ENCODE measurements at places on chromosomes 2 and 18.

GRCh38 chr2:223196331-223196730 is 144.3 kb downstream of the KCNE4 start:
- DNase-seq = no peak

DNA sequence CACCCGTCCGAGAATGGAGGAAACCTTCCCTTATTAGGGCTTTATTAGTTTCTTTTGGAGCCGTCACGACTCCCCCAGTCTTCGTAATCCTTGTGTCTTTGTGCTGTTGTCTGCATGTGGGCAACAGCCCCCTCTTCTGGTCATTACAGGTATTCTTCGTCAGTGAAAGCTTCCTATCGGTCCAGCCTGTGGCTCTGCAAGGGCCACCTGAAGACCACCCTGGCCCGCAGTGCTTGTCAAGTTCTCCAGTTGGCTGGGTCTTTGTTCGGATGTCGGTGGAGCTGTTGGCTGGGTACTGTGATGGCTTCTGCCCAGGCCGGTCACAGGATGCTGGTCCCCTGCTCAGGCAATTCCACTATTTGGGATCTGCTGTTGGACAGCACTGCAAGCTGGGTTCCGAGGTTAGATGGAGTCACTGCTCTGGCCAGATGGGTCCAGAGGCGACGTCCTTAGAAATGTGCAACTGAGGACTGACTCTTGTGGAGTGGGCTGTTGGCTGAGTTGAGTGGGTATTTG is 19.2 kb downstream of the E2F6 start:
- DNase-seq = peak; percentile 14

- DNase-seq = no peak
These were observed 2.1 kb downstream of the PFN4 start for GRCh38 chr2:24121066-24121465.

DNA sequence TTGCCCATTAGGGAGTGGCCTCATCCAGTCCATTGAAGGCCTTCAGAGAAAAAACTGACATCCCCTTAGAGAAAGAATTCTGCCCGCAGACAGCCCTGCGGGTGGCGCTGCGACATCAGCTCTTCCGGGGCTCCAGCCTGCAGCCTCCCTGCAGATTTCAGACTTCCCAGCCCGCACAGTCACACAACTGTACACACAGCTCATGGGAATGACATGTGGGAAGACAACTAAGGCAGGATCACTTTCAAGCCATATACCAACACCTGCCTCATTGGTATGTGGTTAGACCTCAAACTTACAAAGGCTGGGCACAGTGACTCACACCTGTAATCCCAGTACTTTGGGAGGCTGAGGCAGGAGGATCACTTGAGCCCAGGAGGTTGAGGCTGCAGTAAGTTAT is 24.8 kb upstream of the TUBB6 start:
- DNase-seq = no peak

- no peak for DNase-seq
These were observed 141.4 kb upstream of the SERTAD2 start for GRCh38 chr2:64795024-64795592.

DNA sequence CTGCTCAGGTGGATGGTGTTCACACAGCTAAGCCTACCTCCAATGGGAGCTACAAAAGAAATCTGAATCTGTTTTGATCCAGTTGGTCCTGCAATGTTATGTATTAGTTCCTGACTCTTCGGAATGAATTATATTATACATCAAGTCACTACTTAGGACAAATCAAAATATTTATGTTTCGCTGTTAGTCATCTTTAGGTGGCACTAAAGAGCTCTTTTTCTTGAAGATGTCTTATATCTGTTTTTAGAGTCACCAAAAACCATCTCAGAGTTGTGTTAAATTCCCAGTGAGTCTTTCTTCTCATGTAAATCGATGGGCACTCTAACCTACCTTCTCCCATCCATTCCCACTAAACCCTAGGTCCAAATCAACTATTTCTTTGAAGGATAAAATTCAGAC is 2.2 kb downstream of the DNER start:
- DNase-seq = no peak

GRCh38 chr2:128237081-128237534 is 81.6 kb downstream of the HS6ST1 start:
- DNase-seq = no peak

DNA sequence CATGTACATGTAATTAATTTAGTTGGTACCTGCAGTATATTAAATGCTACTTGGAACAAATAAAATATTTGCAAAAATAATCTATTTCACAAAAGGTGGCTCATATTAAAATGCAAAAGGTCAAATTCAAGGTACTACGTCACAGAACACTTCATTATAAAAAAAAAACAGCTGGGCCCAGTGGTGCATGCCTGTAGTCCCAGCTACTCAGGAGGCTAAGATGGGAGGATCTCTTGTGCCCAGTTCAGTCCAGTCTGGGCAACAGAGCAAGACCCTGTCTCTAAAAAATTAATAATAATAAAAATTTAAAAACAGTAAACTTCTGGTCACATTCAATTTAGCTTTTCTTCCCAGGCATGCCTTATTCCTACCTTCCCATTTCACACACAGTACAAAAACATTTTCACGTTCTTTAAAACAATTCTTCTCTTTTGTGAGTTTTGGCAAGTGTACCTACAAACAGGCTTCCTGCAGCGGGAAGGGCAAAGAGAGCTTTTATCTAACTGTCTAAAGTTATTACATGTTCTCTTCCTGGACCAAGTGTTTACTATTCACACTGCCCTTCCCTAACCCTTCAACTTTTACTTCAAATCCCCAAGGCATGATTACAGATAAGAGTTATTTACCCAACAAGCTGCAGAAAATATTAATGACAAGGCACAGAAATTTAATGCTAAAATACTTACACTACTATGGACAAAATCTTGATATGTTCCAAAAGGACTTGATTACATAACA is 10.7 kb downstream of the BAZ2B start:
- no peak for DNase-seq

GRCh38 chr2:225600865-225601264 is 201.4 kb downstream of the NYAP2 start:
- DNase-seq = no peak

GRCh38 chr2:184890311-184890710 is 292.0 kb downstream of the ZNF804A start:
- no peak for DNase-seq

DNA sequence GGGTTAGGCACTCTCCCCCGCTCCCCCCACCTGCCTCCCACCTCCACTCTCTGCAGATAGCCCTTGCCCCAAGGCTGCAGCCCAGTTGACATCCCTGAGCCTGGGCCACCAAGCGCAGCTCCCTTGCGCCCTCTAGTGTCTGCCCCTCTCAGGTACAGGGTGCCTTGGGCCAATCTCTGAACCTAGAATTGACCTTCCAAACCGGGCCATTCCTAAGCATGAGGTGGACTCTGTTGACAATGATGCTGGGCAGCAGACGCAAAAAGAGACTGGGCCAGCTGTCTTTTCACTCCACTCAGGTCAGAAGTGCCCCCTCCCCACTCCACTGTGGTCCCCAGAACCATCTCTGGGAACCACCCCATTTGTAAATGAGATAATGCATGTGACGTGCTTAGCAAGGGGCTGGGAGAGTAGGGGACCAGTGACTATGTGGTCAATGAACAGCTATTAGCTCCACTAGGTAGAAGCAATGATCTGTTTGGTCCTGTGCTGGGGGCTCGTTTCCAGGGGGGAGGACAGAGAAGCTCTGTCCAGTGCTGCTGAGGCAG is 43.3 kb upstream of the PLB1 start:
- DNase-seq = peak; percentile 70

DNA sequence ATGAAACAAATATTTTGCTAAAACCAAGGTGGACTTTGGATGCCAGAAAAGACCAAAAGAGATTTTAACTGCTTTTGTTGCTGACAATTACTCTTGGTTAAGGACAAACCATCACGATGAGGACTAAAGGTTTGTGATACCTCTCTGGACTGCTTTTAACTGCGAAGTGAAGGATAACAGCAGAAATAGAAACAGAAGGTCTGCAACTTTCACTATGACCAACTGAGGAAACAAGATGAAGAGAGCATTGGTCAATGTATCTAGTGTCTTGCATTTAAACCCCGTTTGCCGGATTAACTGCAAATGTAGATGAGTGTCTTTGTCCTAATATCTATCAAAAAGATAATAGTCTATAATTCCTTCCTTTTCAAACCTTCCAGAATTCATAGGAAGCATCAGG is 541.7 kb downstream of the ERBB4 start:
- DNase-seq = no peak

GRCh38 chr2:40723194-40723593 is 271.3 kb upstream of the SLC8A1 start:
- no peak for DNase-seq

GRCh38 chr2:207166349-207167098 is 776 bp upstream of the KLF7 start:
- peak; percentile 39 for DNase-seq

DNA sequence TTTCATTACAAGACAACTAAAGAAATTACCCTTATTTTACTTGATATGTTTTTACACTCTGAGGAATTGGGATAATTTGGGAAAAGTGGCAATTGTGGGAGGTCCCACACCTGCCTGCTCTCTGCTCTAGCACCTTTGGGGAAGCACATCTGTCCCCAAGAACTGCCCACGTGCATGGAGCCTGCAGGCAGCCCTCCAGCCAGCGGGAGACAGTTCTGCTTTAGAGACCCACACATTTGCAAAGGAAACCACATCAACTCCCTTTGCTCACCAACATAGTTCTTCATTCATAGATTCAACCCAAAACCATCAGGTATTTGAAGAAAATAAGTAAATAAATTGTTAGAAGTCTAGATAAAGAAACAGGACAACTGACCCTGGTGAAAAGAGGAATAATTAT is 239.9 kb upstream of the ID2 start:
- DNase-seq = no peak

DNA sequence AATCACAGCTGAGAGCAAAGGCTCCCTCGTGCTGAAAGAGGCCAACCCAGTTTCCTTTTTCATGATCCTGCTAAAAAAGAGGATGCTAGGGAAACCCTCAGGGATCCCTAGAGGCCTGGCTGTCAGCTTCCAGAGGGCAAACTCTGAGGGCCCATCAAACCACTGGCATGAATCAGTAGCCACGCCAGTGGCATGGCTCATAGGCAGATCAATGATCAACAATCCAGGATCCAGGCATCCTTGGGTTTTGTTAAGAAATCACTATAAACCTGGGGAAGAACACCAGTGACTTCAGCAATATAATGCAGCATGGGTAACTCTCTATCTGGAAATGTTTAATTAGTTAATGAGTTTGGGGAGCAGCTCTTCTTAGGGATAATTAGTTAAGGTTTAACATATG is 286.5 kb downstream of the C1D start:
- no peak for DNase-seq

DNA sequence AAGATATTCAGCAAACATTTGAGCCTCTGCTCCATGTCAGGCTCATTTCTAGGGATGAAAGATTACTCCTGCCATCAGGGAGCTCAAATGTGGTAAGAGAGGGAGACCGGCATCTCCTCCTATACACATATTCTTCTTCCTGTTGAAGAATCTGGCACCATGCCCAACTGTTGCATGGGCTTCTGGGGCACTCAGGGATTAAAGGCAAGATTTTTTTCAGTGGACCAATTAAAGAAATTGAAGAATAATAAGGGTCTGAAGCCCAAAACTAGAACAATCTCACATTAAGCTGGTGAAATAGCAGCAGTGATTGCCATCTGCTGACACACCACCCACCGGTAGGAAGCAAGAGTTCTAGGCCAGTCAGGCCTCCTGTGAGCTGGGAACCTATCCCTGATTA is 145.4 kb upstream of the LYPD6 start:
- DNase-seq = no peak

DNA sequence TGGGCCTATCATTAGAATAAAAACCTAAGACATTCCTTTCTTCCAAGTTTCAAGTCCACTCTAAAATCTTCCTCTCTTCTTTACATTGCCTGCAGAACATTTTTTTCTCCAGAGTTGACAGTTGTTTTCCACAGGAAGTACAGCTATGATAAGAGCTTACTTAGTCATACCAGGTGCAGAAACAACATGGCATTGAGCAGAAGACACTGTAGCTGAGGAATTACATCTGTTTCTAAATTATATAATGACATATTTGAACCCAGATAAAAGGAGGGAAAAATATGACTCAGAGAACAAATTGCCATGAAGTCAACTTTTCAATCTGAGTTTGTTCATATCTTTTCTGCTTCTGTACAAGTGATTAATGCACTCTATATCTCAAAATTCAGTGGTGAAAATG is 30.2 kb downstream of the CMPK2 start:
- no peak for DNase-seq

GRCh38 chr2:98172150-98172765 is 85.3 kb downstream of the VWA3B start:
- no peak for DNase-seq

- DNase-seq = no peak
These were observed 9.8 kb downstream of the SERPINB13 start for GRCh38 chr18:63596964-63597363.

DNA sequence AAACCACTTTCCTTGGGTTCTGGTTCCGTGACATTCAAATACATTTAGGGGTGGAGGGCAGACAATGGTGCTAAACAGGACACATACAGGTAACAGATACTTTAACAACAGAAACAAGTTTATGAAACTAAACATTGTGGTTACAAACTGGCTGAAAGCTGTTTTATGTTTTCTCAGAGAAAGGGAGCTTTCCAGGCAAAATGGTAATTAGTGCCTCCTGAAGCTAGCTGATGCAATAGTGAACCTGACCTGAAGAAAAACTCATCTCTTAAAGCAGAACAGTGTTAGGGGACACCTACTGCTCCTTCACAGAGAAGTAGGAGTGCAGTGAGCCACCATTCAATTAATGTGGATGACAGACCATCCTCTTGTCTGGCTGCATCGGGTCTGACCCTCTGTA is 138.9 kb downstream of the CCDC148 start:
- no peak for DNase-seq

GRCh38 chr2:238238766-238239542 is 884 bp downstream of the HES6 start:
- DNase-seq = peak; percentile 15

- DNase-seq = no peak
These were observed 223.7 kb downstream of the ACKR3 start for GRCh38 chr2:236793023-236794011.

DNA sequence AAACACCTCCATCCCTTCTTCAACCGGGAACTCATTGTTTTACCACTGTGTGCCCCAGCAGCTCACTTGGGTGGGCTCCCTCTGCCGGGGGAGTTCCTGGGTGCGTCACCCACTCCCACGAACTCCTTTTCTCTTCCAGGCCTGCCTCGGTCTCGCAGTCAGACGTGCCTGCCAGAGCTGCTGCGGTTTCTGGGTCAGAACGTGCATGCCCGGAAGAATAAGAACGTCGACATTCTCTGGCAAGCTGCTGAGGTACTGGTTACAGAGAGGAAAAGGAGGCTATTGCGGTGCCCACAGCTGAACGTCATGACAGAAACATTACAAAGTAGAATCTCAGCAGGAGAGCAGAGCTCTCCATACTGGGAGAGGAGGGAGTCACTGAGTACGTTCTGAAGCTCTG is 35.6 kb downstream of the COA5 start:
- DNase-seq = no peak
